ENCODE measurements at places on chromosomes 2 and 18.

- no peak for DNase-seq
Measured at GRCh38 chr2:12720754-12721378, 4.1 kb downstream of the TRIB2 start.

GRCh38 chr2:28749526-28749925 is 2.1 kb upstream of the PPP1CB start:
- DNase-seq: no peak

GRCh38 chr2:85444629-85445172 is 26.2 kb downstream of the SH2D6 start:
- no peak for DNase-seq

GRCh38 chr2:172922815-172923214 is 152.8 kb upstream of the MAP3K20 start:
- DNase-seq: no peak

DNA sequence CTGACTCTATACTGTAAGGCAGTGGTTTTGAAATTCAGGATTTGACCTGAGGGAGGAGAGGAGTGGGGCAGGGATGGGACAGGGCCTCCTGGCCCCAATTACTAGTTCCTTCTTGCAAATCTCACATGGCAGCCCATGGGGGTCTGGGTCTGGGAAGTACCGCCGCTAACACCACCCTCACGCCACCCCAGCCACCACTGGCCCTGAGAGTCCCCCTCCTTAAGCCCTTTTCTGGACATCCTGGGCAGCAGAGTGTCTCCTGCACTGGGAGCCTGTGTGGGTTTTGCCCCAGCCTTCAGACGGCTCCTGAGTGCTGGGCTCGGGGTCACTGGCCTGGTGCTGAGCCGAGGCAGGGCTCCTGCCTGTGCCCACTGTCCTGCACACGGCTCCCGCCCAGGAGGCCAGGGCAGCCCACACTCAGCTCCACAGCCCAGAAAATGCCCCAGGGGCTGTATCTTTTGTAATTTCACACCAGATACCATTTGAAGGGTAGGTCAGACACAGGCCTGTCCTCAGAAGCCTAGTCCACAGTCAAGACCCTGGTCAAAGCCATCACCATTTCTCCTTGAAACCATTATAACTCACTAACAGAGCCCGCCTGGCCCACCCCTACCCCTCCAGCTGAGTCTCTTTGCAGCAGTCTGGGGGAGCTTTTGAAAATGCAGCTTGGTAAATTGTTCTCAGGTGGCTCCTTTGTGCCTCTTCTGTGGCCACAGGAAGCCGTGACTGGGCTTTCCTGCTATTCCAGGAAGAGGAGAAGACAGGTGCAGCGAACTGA is 55.1 kb downstream of the CYP27C1 start:
- DNase-seq: no peak

DNA sequence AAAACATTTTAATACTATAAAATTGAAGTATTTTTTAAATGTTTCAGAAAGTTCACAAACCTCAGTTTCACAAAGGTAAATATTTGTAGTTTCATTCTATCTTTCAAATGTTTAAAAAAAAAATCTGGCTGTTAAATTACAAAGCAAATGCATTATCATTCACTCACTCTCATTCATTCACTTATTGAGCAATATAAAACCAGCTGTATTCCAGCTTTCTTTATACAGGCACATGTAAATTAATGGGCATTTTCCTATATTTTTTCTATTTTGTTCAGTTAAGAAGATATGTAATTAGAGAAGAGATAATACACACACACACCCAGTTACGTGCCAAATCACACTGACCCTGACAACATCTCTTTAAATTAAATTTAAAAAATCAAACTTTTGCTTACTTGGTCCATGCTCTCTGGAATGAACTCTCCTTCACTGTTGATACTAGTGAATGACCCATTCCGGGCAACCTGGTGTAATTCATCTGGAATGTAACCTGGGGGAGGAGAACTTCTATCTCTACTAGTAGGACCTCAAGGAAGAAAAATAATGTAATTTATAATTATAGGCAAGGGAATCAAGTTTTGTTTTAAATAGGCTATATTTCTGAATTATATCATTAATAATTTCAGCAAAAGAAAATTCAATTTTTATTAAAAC is 32.5 kb upstream of the ERCC3 start:
- DNase-seq: no peak

GRCh38 chr2:53949457-53949856 is 21.3 kb downstream of the PSME4 start:
- DNase-seq: no peak

- DNase-seq: no peak
Measured at GRCh38 chr2:29718076-29718686, 203.2 kb downstream of the ALK start.

- no peak for DNase-seq
Measured at GRCh38 chr2:86308984-86309695, 28.3 kb downstream of the REEP1 start.

Data from occipital lobe (tissue), 3 donors.